ENCODE measurements at places on chromosomes 5 and 9.

GRCh38 chr5:76789991-76790581, 28.7 kb upstream of the F2RL1 start:
- no peak for DNase-seq

- DNase-seq, result peak; percentile 46
Measured at GRCh38 chr9:21919377-21920362, 74.5 kb downstream of the CDKN2A start.

- no peak for DNase-seq
Measured at GRCh38 chr9:69140123-69140735, 33.8 kb upstream of the TJP2 start.

GRCh38 chr5:6493681-6494454, 45.2 kb downstream of the UBE2QL1 start:
- no peak for DNase-seq

DNA sequence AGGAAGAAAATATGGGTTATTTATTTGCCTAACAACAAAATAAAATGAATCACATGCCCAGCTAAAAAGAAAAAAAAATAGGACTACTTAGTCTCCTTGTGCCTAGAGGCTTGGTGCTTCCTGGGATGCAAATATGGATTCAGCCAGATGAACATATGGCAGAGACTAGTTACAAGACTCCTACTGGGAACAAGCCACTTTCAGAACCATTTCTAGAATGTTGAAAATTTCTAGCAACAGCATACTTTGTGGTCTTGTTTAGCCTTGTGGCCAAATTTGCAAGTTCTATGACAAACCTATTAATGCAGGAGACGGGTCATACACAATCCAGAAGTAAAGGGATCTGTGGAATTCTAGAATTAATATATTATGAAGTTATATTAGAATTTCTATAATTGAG, 198.7 kb downstream of the CHSY3 start:
- no peak for DNase-seq

- no peak for DNase-seq
Measured at GRCh38 chr5:78730300-78731094, 81.9 kb upstream of the LHFPL2 start.

DNA sequence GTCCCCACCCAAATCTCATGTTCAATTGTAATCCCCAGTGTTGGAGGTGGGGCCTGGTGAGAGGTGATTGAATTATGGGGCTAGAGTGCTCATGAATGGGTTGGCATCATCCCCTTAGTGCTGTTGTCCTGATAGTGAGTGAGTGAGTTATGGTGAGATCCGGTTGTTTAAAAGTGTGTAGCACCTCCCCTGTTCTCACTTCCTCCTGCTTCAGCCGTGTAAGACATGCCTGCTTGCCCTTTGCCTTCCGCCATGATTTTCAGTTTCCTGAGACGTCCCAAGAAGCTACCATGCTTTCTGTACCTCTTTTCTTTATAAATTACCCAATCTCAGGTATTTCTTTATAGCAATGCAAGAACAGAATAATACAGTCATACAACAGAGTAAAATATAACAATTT, 742 bp upstream of the LECT2 start:
- DNase-seq, result no peak

GRCh38 chr5:82564963-82565362, 286.8 kb upstream of the RPS23 start:
- no peak for DNase-seq

- peak; percentile 49 for DNase-seq
Measured at GRCh38 chr9:87324613-87325194, 173.0 kb upstream of the DAPK1 start.

Data from HFFc6 (cell line).